ENCODE measurements at places on chromosomes 2 and 18.

DNA sequence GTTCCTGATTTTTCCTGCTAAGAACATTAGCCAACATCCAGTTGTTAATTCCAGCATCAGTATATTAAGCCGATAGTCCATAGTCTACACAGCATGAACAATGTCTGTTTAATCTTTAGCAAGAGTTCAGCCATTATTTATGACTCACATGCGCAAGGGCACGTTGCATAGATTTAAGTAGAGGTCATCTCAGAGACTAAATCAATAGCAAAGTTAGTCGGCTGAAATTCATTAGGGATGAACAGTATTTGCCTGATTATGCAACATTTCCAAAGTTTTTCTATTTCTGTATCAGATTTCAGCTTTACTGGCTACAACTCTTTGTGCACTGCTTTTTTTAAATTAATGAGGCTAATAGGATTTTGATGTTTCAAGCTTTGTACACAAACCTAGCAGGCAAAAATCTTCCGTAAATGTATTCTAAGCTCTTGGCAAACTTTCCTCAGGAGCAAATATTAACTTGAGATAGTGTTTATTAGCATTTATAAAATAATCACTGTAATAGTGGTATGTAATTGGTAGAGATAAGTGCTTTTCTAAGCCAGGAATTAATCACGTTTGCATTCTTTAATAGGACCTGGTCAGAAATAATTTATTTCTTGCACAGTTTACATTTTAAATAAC is 578.7 kb upstream of the ID2 start:
- DNase-seq: no peak

DNA sequence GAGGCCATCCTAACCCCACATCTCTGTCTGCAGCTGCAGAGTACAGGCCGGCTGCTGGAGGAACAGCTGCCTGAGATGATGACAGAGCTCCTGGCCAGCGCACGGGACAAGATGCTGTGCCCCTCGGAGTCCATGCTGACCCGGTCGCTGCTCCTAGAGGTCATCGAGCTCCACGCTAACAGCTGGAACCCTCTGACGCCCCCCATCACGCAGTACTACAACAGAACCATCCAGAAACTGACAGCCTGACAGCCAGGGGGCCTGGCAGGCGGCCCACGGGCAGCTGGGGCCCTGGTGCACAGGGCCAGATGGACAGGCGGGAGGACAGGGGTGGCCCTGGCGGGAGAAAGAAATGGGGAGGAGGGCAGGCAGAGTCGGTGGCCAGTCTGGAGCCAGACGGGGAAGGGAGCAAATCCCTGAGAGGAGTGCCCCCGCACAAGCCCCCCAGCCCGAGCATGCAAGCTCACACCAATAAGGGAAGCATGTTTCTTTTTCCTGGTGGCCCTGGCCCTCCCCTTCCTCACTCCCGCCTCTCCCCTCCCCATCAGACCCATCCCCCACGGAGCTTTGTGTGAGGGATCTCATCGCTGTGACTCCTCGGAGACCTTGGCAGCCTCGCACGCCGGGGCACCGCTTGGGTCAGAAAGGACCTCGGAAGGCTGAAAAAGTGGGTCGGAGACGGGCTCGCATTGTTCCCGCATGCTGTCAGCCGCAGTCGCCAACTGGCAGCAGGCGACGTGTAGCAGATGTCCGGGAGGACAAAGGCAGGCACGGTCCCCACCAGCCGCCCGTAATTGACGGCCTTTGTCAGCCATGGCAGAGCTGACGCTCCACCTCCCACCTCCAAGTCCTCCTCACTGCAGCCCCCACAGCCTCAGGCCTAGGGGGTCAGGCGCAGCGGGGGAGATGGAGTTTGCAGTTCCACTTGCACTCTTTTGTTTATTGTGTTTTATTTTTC is 91.2 kb downstream of the SMAD7 start:
- DNase-seq: no peak

DNA sequence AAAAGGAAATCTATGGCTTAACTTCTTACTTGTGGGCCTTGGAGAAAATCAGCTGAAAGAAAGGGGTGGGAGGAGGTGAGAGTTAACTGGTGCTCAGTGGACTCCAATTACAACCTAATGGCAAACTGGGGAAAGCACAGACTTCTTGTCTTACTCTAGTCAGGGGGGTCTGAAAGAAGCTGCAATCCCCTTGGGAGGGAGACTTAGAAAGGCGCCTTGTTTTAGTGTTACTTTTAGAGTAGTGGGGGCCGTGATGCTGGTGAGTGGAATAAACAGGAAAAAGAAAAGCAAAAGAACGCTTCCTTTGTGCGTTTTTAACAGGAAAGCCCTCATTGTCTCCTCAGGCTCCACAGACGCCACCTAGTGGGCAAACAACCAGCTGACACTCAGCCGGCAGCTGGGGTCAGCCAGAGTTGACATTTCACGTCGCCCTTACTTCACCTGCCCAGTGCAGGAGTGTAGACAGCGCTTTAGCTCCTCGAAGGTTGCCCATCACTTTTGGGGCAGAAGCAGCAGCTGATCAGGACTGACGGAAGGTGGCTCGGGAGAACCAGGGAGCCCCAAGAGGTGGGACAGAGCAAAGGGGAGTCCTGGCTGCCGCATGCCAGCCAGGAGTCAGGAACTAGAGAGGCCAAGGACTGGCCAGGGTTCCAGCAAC is 55.9 kb upstream of the GORASP2 start:
- peak; percentile 83 for DNase-seq

DNA sequence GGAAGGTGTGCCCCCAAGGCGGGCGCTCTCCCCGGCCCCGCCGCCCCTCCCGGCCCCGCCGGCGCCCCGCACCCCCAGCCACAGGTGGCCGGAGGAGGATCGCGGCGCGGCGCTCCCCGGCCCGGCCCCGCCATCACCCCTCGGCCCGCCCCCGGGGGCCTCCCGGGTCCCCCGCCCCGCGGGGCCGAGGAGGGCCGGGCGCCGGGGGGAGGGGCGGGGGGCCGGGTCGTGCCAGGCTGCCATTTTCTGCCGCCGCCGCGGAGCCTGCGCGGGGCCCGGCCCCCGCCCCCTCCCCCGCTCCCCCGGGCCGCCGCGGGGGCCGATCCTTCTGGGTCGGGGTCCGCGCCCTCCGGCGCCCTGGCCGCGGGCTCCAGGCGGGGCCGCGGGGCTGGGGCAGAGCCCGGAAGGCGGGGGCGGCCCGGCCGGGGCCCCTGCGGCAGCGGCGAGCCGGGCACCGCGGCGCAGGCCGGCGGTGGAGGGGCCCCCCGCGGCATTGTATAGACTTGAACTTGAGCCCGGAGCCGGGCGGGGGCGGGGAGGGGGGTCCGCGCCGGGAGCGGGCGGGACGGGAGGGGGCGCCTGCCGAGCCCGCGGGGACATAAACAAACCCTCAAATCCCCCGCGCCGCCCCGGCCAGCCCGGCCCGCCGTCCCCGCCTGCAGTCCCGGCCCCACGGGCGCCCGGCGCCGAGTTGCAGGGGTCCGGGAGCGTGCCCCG is 556 bp downstream of the DNMT3A start:
- no peak for DNase-seq

DNA sequence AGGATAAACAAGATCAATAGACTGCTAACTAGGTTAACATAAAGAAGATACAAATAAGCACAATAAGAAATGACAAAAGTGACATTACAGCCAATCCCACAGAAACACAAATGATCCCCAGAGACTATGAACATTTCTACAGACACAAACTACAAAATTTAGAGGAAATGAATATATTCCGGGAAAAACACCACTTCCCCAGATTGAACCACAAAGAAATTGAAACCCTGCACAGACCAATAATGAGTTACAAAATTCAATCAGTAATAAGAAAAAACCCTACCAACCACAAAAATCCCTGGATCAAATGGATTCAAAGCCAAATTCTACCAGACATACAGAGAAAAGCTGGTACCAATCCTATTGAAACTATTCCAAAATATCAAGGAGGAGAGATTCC is 232.4 kb upstream of the RBMS1 start:
- no peak for DNase-seq

DNA sequence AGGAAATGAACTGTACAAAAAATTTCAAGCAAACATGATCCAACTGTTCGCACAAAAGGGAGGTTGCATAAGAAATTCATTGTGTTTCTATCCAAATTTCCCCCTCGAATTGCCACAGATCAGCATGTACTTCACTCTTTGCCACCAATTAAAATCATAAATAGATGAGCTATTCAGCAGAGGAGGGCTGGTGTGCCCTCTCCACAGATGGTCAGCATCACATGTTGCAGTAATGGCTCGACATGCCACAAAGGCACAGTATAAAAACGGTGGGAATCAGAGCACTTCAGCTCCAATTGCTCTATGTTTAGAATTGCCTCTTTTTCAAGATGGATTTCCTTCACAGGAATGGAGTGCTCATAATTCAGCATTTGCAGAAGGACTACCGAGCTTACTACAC is at the start of gene G6PC2:
G6PC2 (plus strand) TSS at position 289 of the 400 bp plus-strand sequence; CDS start at position 330, 41 bp downstream.
- no peak for DNase-seq

GRCh38 chr2:100888601-100889000 is 68.7 kb downstream of the NPAS2 start:
- peak; percentile 9 for DNase-seq

- DNase-seq: no peak
These were observed 103.1 kb downstream of the SH3RF3 start for GRCh38 chr2:109231996-109232705.

DNA sequence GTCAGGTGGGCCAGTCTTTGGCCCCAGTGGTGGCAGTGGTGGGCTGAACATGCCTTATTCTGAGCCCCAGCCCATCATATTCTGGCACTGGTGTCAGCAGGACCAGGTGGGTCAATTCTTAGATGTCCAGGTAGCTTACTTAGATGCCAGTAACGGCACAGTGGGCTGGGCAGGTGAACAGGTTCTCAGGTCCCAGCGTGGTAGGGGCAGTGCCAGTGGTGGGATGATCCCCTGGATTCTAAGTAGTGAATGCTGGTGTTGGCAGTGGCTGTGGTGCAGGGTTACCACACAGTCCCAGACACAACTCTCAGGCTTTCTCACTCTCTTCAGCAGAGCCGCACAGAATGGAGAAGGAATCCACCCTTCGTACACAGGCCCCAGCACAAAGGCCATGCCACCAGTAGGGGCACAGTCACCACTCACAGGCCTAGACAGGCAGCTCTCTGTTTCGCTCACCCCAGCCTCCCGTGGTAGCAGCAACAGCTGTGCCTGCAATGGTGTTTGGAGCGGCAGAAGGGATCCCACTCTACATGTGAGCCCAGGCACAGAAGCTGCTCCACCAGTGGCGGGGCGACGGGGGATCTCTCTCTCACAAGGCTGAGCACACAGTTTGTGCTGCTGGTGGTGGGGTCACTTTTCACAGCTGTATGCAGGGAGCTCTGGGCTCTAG is 97.3 kb downstream of the ANKRD12 start:
- no peak for DNase-seq

GRCh38 chr2:120927265-120927628 is 191.6 kb downstream of the GLI2 start:
- DNase-seq: no peak

DNA sequence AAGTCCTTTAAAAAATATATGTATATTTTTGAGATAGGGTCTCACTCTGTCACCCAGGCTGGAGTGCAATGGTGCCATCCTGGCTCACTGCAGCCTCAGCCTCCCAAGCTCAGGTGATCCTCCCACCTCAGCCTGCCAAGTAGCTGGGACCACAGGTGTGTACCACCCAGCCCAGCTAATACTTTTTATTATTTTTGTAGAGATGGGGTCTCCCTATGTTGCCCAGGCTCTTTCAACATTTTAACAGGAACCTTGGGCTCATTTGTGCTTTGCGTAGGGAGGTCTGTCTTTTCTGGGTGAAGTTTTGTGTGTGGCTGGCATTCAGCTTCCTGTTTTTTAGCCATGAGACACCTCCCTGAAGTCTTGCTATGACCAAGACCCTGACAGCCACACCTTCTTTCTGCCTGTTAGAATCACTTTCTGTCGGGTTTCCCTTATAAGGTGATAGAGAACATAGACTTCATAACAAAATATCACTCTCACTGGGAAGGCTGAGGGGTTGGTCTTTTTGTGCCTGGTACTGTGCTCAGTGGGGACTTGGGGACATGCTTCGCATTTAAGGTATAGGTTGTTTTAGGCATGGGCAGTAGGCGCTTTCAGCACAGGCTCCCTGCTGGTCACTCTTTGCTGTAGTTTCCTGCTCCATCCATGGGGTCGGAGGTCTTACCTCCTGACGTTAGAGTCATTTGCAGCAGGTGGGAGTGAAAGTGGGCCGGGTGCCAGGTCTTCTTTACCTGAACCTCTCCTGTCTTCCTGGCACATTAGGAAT is 3.4 kb downstream of the RAB31 start:
- DNase-seq: peak; percentile 57

GRCh38 chr18:59149007-59149406 is 9.3 kb downstream of the SEC11C start:
- DNase-seq: no peak

DNA sequence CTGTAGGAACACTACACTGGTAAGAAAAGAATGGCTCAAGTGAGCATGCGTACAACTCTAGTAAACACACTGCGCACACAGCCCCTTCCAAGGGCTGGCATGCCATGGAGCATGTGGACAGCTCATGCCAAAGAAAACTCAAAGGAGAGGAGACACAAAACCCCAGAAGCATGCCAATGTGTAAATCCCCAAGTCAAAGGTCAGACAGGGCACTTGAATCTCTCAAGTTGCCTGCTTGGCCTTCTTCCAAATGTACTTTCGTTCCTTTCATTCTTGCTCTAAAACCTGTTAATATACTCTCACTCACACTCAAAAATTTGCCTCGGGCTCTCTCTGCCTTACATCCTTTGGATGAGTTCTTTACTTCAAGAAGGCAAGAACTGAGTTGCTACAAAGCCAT is 365.3 kb downstream of the NBAS start:
- DNase-seq: no peak

DNA sequence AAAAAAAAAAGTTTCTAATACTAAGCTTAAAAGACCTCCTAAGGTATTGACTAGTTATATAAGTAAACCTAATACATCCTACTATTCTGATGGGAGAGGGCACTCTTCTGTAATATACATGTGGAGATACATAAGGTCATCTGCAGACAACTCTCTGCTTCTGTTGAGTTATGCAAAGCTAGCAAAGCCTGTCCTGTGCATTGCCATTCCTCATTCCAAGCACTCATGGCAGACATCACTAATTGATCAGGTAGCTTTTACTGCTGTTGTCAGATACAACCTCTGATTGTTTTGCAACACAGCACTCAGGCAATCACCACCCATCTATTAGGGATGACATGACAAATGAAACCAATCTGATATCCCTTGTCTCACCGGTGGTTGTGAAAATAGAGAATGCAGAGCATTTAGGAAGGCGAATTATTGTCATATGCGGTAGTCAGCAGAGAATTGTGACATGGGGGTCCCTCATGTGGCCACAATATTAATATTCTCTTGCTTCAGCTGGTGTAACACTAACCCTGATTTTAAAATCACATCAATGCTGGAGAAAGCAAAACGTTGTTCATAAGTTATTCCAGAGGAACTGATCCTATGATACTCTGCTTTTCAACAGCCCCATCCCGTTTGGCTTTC is 416.5 kb upstream of the GYPC start:
- no peak for DNase-seq

DNA sequence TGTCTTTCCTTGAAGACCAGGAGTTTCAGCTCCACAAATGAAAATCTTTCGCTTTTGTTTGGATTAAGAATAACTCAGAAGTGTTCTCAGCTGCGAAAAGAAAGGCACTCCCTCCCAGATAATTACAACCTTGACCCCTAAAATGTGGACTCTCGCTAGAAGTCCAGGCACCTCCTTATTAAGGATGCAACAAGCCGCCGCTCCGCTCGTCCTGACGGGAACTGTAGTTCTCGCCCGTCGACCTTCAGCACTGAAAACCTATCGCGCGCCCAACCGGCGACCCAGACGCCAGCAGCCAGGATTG is 559 bp downstream of the IMMT start:
- peak; percentile 94 for DNase-seq

GRCh38 chr18:21141668-21142422 is 30.2 kb upstream of the ROCK1 start:
- DNase-seq: no peak

GRCh38 chr2:214265991-214266489 is 144.8 kb upstream of the VWC2L start:
- no peak for DNase-seq

Data from Kasumi-1 (cell line).